Brain pericyte (primary cell): ENCODE measurements at places on chromosomes 3 and 15.

- DNase-seq: no peak
Measured at GRCh38 chr3:2731843-2732242, 378.3 kb downstream of the IL5RA start.

DNA sequence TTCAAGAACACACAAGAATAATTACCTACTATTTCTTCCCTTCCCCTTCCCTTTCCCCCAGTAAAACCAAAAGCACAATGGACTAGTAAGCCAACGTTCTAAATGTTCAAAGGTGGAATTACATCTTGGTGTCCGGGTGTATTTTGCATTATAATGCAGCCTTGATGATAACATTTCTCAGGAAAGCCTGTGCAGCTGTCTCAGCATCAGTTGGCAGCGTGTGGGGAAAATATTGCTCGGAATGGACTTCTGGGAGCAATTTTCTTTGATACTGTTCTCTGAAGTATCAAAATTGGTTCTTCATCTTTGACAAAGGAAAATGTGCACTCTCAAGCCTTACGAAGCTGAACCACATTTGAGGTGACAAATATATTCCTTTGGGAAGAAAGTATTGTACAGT is 198.9 kb downstream of the AGBL1 start:
- no peak for DNase-seq

DNA sequence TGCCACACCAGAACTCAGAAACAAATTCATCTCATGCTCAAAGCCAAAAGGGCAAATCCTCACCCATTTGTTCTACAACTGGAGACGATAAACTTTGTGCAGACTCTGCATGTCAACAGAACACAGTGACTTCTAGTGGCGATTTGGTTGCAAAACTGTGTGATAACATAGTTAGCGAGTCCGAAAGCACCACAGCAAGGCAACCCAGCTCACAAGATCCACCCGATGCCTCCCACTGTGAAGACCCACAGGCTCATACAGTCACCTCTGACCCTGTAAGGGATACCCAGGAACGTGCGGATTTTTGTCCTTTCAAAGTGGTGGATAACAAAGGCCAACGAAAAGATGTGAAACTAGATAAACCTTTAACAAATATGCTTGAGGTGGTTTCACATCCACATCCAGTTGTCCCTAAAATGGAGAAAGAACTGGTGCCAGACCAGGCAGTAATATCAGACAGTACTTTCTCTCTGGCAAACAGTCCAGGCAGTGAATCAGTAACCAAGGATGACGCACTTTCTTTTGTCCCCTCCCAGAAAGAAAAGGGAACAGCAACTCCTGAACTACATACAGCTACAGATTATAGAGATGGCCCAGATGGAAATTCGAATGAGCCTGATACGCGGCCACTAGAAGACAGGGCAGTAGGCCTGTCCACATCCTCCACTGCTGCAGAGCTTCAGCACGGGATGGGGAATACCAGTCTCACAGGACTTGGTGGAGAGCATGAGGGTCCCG is 199.7 kb downstream of the AKAP13 start:
- no peak for DNase-seq

- DNase-seq: no peak
Measured at GRCh38 chr3:188900421-188900951, 271.3 kb upstream of the TPRG1 start.

GRCh38 chr3:14640157-14640562 is 11.4 kb upstream of the CCDC174 start:
- no peak for DNase-seq

DNA sequence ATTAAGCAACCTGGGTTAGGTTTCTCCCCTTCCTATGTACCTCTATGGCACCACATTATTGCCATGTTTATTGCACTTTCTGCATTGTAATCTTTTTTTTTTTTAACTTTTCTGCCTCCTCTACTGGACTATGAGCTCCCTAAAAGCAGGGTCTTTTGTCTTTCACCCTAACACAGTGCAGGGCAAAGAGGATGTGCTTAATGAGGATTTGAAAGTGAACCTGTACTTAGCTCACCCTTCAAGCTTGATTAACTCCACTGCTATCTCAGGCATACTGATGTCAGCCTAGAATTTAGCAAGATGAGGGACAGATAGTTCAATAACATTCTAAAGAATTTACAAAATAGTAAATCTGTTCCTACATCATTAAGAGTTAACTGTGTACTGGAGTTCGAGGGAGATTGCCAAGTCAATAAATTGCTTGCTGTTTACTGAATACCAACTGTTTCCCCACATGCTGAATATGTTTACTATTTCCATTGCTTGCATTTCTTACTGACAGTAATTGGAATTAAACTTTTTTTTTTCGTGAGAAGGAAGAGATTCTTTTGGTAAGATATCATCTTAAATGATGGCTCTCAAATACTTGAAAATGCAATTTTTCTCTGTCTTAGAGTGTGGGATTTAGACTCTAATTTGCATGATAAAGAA is 15.7 kb upstream of the PPARG start:
- DNase-seq: no peak
